ENCODE measurements at places on chromosomes 5 and 9.
A peak's percentile ranks its signal among the peaks of the same experiment; 100 is the strongest.

DNA sequence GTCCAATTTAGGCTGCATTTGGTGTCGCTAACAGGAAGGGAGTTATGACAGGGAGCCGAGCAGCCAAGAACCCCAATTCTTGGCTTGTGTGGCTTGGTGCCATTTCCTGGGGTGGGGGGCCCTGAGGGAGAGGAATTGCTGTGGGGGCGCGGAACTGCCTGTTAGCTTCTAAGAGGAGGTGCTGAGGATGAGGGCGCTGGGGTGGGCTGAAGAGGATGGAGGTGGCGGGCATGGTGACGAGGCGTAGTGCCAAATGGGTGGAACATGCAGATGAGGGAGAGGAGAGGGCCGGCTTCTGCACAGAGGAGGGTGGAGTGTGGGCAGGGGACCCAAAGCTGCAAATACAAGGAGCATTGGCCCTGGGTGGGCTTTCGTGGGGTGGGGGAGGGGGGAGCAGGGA lies 27.9 kb downstream of the IER5L start:
- DNase-seq = no peak

GRCh38 chr5:6704361-6704851 lies 8.8 kb upstream of the TENT4A start:
- DNase-seq = peak; percentile 73

GRCh38 chr5:96058084-96058483 lies 96.4 kb upstream of the ELL2 start:
- DNase-seq = no peak

DNA sequence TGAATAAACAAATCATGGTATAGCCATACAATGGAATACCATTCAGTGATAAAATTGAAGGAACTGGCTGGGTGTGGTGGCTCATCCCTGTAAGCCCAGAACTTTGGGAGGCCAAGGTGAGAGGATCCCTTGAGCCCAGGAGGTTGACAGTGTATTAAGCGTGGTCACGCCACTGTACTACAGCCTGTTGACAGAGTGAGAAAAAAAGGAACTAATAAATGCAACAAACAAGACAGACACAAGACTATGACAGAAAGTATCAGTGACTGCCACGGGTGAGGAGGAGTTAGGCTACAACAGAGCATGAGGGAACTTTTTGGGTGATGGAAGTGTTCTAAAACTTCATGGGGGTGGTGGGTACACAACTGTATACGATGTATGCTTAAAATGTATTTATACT lies 2.2 kb downstream of the FNIP1 start:
- DNase-seq = no peak

- no peak for DNase-seq
These were observed 286.1 kb downstream of the IRX2 start for GRCh38 chr5:2465383-2465782.

GRCh38 chr5:153674356-153674755 lies 183.9 kb downstream of the GRIA1 start:
- no peak for DNase-seq

GRCh38 chr9:74762950-74763349 lies 124.8 kb downstream of the TRPM6 start:
- no peak for DNase-seq

DNA sequence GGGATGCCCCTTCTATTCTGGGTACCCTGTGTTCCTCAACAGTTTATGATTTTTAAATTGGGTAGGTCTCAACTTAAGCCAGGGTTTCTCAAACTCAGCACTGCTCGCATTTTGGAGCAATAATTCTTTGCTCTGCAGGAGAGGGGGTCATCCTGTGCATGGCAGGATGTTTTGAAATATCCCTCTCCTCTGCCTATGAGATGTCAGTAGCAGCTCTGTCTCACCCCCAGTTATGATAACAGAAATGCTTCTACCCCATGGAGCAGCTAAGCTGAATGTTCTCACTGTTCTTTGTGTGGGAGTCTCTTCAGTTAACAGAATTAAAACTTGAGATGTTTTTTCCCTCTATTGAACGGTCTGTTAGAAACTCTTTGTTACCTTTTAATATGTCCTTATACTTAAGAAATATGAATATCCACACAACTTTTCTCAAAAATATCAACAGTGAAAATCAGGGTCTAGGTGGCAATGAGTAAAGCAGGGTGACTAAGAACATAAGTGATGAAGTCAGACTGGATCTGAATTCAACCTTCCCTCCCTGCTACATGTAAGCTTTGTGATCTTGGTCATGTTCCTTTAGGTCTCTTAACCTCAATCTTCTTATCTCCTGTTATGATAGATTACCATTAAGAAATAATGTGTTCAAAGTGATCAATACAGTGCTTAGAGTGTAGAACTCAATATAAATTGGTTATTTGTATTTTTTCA lies 89.0 kb downstream of the CAMK4 start:
- DNase-seq = no peak

DNA sequence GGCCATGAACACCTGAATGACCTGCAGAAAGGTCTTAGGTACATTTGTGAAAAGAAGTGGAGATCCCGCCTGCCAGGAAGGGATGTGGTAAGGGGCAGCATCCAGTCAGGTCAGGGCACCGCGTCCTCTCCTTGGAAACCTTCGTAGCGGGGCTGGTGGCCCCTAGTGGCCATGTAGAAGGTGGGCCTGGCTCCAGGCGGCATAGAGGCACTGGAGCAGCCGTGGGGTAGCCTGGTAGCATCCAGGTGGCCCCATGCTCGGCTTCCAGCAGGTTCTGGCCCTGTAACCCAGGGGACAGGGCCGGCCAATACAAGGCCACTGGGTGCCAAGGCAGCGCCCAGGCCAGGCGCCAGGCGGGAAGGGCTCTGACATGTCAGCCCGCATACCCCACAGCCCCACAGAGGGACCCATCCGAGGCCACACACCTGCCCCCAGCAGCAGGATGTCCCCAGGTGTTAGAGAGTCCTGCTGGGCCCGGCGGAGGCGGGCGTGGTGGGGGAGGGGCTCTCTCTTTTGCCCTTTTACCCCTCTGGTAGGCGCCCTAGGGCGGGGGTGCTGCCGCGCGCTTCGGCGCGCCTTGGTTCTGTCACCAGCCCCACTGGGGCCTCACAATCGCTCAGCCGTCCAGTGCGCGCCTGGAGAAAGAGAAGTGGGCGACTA lies 58.3 kb upstream of the SPATA31E1 start:
- DNase-seq = no peak

DNA sequence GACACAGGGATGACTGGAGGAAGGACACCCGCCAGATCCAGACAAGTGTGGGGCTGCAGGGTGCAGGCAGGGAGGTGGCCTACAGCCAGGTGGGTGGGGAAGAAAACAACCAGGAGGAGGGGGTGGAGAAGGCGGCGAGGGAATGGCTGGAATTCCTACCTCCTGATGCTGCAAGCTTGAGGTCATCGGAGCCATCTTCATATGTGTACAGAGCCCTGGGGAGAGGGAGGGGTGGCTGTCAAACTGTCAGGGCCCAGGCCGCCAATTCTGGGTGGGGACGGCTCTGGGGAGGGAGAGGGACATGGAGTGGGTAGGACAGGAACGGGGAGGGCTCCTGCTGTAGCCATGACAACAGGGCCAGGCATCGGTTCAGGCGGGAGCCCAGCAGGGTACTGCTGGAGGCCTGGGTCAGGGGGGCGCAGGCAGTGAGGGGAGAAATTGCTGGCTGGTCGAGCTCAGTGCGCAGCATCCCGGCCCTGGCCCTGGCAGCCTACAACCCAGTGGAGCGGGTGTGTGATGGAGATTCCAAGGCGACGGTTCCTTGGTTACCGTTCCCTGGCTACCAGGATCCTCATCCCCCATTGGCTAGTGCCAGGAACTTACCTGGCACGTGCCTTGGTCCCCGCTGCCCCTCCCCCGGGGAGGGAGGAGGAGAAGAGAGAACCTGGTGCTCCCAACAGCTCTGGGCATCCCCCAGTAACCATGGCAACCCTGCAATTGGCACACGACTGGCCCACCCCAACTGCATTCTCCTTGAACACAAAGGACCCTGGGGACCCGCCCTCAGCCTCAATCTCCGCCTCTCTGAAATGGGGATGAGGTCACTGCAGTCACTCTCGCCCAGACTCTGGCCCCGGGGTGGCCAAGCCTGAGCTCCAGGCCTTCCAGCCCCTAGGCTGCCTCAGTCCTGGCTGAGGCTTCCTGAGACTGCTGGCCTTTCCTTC lies 4.5 kb downstream of the DBN1 start:
- DNase-seq = no peak

DNA sequence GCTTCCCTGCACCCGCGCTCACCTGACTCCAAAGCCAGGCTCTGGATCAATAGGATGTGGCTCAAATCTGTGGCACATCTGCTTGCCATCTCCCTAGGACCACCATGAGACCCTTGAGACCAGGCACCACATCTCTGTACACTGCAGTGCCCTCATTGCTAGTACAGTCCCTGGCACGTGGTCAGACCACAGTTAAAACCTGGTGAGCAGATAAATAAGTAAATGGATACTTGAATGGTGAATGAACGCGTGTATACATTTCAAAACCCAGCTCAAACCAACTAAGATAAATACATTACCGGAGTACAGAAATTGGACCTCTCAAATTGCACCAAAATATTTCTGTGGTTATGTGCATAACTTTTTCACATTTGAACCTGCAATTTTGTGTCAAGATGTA lies 221.2 kb upstream of the IRX4 start:
- no peak for DNase-seq

GRCh38 chr9:80701061-80701460 lies 988.3 kb downstream of the TLE1 start:
- DNase-seq = no peak

- no peak for DNase-seq
These were observed 31.0 kb upstream of the NFIB start for GRCh38 chr9:14344941-14345353.

Measured in tongue (tissue), 3 donors.